ENCODE measurements at places on chromosomes 6 and 20.

DNA sequence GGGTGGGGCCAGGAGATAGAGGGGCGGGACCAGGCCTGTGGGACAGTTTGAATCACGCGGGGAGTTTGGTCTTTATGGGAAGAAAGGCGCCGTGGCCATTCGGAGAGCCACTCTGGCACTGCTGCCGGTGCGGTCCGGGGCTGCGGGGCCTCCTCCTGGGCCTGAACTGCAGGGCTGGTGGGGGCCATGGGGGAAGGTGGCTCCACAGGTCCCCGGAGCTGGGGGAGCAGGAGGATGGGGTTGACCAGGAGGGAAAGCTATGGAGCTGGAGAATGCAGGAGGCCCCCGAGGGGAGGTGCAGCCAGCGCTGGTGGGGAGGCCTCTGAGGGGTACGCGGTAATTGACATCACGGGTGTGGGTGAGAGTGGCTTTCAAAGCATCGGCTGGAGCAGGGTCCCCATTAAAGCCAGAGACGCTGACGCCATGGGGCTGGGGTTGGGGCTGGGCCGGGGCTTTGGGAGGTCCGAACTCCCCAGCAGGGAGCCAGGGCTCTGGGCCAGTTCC, 1.8 kb upstream of the BHLHE23 start:
- no peak for DNase-seq

- DNase-seq, result no peak
Measured at GRCh38 chr6:162750776-162751175, 23.0 kb downstream of the PACRG start.

DNA sequence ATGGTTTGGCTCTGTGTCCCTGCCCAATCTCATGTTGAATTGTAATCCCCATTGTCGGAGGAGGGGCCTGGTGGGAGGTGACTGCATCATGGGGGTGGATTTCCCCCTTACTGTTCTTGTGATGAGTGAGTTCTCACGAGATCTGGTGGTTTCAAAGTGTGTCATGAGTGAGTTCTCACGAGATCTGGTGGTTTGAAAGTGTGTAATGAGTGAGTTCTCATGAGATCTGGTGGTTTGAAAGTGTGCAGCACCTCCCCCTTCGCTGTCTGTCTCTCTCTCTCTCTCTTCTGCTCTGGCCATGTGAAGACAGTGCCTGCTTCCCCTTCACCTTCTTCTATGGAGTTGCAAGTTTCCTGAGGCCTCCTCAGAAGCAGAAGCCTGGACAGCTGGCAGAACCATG, 87.6 kb downstream of the MYLK4 start:
- DNase-seq, result no peak

- DNase-seq, result no peak
Measured at GRCh38 chr6:40290816-40291215, 296.3 kb downstream of the LRFN2 start.

DNA sequence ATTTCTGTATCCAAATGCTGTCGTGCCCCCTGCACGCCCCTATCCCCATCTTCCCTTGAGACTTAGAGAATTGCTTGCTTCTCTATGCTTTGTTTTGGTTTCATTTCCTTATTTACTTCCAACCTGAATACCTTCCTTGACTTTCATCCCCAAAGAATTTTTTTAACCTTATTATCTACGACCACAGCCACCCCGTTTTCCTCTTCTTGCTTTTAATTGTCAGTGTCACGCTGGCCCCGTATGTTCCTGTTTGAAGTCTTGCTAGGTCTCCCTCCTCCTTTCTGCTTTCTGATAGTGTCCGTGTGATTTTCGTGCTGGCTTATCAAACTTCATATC, 40.1 kb downstream of the RNF217 start:
- DNase-seq, result no peak

DNA sequence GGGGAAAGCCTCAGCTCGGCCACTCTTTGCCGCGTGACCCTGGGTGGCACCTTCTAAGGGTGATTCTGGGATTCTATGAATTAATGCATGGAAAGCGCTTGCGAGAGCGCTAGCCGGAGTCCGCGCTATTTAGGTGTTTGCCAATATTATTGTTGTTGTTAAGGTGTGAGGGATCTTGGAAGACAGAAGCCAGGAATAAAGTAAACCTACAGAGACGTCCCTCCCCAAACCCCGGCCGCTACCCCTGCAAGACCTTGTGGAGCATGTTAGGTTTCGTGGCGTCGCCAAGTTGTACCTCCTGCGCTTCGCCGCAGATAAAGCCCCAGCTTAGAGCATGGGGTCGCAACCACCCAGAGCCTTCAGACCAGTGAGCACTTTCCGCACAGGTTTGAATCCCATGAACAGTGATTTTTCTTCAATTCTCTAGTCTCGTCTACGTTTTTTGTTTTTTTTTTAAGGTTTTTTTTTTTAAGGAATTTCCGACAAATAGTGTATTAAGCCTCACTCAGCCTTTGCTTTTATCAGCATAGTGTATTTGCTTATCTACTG, 16.9 kb upstream of the ZSCAN9 start:
- peak; percentile 61 for DNase-seq

- no peak for DNase-seq
Measured at GRCh38 chr6:77456531-77457248, 6.6 kb downstream of the HTR1B start.

- DNase-seq, result peak; percentile 59
Measured at GRCh38 chr20:50116368-50116999, 3.5 kb upstream of the UBE2V1 start.

DNA sequence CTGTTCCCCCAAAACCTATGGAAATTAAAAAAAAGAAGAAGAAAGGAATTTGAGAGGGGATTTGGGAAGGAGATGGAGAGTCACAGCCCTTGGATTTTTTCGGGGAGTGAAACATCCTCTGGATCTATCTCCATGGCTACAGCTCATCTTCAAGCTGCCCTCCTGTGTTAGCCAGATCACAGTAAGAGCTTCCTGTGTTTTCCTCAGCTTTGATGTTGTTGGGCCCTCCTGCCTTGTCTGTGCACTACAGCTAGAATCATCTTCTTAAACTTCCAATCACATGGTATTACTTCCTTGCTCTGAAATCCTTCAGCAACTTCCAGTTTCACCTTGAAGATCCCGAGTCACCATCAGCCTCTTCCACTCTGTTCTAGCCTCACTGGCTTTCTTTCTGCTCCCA, 207.8 kb upstream of the ZFP64 start:
- no peak for DNase-seq

DNA sequence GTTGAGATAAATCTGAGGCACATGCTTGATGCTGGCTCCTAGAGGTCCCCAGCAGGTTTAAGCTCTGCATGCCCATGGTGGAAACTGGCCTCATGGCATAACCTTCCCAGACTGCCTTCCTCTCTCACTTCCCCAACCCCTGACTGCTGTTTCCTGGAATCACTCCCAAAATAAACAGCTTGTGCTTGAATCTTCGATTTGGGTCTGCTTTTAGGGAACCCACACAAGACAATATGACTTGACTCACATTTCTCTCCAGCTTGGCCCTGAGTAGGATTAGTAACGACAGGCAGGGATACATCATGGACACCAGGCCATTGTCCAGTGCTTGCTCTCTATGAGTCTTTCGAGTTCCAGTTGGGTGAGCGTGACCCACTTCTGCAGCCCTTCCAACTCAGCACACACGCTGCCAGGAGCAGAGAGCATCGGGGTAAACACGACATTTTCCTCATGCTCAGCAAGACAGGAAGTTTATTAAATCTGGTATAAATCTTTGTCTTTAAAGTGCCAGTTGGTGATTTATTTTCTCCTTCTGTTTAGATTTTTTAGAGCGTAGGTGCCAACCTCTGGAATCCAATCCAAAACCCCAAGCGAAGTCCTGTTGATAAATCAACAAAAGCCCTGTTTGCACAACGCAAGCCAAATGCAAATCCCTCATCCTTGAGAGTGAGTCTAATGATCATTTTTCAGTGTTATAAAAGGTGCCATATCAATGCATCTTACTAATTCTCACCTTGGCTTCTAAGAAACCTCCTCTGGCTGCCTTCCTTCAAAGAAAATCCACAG, 135.0 kb downstream of the FOXA2 start:
- peak; percentile 54 for DNase-seq

GRCh38 chr6:157298216-157298724, 25.0 kb downstream of the TMEM242 start:
- no peak for DNase-seq

DNA sequence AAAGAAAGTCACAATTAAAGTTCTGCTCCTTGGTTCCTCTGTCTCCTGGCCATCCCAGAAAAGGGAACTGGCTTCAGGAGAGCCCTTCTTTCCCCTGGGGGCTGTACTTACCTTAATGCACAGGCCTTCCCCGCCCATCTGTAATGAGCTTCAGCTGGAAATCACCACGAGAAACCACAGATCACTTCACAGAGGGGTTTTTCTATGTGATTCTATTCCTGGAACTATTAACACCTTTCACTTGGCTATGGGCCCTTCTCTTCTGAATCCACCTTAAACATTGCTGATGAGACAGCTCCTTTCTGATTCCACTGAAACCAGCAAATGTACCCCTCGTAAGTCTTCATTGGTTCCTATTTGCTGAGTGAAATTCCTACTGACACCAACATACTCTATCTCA, 80.7 kb downstream of the FOXF2 start:
- DNase-seq, result no peak

DNA sequence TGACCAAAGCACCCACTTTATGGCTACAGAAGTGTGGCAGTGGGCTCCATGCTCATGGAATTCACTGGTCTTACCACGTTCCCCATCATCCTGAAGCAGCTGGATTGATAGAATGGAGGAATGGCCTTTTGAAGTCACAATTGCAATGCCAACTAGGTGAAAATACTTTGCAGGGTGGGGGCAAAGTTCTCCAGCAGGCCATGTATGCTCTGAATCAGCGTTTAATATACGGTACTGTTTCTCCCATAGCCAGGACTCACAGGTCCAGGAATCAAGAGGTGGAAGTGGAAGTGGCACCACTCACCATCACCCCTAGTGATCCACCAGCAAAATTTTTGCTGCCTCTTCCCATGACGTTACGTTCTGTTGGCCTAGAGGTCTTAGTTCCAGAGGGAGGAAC, 60.5 kb upstream of the GMDS start:
- no peak for DNase-seq

DNA sequence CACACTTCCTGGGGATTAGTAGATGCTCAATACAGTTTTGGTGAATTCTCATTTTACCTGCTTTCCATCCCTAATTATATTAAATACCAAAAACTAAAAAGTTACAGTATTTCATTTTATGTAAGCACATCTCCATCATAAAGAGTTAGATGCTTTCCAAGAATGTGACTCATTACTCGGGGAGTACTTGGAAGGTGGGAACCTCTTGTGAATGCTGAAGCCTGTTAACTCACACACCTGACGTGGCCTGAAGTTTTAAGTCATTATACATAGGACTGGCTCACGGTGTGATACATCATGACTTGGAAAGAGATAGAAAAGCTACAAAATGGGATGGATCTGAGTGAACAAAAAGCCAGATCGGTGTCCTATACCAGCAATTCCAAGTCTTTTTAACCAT, 2.2 kb upstream of the OSER1 start:
- DNase-seq, result no peak

DNA sequence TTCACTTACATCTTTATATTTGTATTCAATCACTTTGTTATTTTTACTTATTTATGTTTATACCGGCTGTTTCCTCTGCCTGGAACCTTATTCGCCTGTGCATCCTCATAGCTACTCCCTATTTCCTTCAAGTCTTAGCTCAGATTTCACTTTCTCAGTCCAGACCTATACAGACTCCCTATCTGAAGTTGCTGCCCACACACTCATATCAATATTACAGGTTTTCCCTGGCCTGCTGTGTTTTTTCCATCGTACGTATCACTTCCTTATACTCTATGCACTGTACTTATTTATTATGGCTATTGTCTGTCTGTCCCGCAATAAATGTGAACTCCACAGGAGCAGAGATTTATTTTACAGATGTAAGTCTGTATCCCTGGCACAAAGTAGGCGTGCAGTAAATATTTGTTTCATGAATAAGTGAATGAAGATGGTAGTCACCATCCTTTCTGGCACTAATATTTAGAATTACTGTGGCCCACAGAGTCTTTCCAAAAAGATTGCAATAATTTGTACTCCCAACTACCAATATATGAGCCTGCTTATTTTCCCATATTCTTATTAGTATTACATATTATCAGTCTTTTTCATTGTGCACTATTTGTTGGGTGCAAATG, 64.9 kb downstream of the TNFAIP3 start:
- DNase-seq, result no peak

DNA sequence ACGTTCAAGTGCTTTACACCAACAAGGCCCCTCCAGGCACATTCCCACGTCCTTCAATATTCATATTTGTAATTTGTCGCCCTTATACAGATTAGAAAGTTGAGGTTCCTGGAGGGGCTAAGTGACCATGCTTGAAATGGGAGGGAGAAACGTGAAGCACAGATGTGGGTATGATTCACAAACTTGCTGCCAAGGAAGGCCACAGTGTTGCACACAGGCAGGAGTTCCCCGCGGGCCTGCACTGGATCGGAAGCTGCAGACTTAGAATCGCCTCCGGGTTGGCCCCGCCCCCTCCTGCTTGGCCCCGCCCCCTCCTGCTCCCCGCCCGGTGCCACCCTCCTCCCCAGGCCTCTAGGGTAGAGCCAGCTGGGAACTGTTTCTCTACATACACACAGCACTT, 58.2 kb upstream of the QKI start:
- no peak for DNase-seq
